Activated CD8-positive, alpha-beta memory T cell treated with anti-CD3 and anti-CD28 coated beads, Interleukin-2, amount 50 U/mL, for 4 hours (primary cell): ENCODE measurements at places on chromosomes 7 and 10.

- no peak for DNase-seq
These were observed 34.5 kb downstream of the CREB3L2 start for GRCh38 chr7:137967143-137968018.

DNA sequence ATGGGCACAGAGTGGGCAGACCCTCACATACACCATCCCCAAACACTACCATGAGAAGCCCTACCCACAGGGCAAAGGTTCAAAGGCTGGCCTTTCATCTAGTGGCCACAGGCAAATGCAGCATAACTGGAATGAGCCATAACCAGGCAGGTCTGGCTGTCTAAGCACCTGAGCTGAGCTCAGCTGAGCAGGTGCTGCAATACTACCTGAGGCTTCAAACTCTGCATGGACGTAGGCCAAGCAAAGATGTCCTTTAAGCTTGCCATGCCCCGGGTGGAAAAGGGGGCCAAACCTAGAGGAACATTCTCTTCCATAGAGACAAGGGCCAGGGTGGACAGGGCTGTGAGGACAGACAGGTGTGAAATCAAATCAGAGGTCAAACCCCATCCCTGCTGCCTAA lies 65.3 kb upstream of the CAMK2B start:
- DNase-seq: no peak

- no peak for DNase-seq
These were observed 1.6 kb upstream of the TEX36 start for GRCh38 chr10:125684581-125684980.

DNA sequence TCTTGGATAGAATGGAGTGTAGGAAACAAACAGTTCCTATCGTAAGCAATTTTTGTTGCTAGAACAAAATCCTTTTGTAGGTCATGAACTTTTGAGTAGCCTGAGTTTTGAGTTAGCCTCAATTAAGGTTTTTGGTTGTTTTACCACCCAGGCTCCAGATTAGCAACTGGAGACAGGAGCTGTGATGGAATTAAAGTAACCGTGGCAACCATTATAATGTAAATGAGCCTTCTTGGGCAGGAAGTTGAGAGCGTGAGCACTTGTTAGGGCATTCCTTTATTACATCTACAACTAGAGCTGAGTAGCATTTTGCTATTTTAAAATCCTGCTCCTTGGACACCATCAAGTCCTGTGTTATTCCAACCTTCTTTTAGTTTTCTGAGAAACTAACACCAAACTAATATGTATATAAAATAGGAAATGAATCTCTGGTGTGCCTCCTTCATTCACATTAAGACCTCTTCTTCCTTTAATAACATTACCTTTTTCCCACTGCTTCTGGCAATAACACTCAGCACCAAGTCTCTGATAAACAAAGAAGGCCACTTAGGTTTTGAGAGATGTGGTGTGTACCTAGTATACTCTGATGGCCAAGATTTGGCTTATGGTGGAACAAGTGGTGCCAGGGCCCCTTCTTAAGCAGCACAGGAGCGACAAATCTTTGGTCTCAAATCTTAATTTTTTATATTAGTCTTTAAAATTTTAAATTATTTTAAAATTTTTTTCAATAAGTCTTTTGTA lies 34.0 kb downstream of the AHCYL2 start:
- DNase-seq: no peak

- peak; percentile 61 for DNase-seq
These were observed 74.4 kb upstream of the PAX2 start for GRCh38 chr10:100670828-100671479.

DNA sequence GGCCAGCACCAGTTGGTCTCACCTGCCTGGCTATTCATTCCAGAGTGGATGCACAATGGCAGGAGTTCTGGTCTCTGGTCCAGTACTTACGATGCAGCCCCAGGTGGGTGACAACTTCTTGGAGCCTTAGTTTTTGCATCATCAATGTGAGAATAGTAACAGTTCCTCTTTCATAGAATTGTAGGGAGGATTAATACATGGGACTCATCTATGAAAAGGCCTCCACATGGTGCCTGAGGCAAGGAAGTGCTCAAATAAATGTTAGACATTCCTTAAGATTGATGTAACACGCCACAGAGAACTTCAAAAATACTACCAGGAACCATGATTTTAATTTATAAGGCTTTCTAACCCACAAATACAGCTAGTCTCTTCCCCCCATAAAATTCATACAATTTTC lies 120.1 kb upstream of the CHST15 start:
- no peak for DNase-seq

GRCh38 chr7:74003621-74004020 lies 24.4 kb upstream of the ELN start:
- DNase-seq: no peak

DNA sequence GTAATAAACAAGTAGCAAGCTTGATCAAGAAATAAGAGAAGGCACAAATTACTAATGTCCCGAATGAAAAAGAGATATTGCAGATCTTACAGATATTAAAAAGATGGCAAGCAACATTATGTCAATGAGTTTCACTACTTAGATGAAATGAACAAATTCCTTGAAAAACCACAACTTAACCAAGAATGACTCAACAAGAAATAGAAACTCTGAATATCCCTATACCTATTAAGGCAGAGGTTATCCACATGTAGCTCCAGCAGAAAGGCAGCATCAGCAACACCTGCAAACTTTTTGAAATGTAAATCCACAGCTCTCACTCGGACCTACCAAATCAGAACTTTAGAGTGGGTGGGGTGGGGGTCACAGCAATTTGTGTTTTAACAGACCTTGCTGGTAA lies 33.6 kb downstream of the PDE1C start:
- DNase-seq: no peak

DNA sequence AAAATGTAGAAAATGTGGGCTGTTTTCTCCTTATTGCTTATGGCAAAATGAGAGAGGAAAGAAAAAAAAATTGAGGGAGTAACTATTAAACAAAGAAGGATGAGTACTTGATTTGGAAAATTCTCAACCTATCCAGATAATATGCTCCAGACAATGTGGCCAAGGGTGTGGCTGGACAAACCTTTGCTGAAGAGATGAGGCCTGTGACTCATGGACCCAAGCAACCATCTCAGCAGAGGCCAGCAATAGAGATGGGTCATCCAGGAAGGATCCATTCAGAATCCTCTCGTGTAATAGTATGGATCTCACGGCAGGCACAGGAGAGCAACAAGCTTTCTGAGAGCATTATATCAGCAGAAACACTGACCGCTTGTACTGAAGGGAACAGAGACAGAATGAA lies 120.3 kb upstream of the CELF2 start:
- no peak for DNase-seq

GRCh38 chr7:120353171-120353570 lies 80.2 kb downstream of the KCND2 start:
- no peak for DNase-seq

DNA sequence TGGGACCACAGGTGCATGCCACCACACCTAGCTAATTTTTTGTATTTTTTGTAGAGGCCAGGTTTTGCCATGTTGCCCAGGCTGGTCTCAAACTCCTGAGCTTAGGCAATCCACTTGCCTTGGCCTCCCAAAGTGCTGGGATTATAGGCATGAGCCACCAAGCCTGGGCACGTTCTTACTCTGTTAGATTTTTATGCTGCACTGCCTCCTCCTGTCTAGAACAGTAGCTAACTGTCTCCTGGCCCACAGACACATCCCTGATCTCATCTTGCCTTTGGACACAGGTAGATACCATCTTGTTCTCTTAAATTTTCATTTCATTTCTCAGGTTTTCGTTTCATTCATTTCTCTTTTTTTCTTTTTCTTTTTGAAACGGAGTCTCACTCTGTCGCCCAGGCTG lies 41.1 kb downstream of the BLVRA start:
- no peak for DNase-seq

GRCh38 chr7:69078997-69079769 lies 519.1 kb upstream of the AUTS2 start:
- DNase-seq: no peak

- no peak for DNase-seq
These were observed 3.1 kb downstream of the RNF133 start for GRCh38 chr7:122695816-122696215.

DNA sequence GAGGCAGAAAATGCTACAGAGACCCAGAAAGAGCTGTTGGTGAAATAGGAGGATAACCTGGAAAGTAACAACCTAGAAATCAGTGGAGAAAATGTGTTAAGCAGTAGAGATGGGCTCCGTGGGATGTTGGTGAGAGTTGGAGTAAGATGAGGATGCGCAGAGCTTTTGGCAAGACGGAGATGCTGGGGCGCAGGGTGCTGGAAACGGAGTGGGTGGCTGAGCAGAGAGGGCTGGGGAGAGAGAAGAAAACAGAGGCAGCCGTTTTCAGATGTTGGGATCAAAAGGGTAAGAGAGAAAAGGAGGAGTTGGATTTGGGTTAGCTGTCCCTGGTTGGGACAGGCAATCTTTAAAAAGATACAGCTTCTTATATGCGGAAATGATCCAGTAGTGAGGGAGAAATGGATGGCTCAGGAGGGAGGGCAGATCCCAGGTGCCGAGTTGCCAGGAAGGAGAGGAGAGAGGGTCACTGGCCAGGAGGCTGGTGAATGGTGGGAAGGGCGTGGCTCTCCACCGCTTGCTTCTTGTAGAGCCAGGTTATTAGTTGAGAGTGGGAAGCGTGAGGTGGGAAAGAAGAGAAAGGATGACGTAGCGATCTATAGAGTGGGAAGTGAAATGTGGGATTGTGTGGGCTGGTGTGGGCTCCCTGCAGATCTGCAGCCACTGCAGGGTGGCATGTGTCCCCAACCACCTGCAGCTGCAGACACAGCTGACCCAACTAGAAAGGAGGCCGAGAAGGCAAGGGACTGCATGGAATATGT lies 182.2 kb upstream of the SVIL start:
- no peak for DNase-seq

DNA sequence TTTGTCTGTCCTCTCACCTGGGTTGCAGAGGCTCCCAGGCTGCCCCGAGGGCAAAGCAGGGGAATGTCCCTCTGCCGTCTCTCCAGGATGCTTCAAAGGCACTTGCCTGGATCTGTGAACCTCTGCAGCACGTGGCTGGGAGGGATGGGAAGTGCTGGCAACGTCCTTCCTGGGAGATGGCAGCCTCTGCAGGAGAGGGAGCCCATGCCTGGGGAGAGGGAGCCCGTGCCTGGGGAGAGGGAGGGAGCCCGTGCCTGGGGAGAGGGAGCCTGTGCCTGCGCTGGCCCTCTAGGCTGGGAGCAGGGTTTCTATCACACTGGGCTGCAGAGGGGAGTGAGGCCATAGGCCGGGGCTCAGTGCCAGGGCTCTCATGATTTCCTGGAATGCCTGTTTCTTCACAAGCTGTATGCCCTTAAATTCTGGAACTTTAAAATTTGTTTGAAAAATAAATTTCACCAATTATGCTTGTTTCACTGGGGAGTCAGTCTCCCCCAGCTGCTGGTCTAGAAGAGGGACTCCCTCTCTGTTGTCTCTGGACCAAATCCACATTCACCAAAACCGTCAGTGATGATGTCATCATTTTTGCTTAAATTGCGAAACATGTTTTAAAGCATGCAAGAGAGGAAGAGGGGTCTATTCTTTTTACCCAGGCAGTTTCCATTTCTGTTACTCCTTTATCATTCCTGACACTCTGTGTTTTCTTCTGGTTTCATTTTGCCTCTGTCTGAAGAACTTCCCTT lies 135.7 kb downstream of the DNAJB6 start:
- DNase-seq: no peak

DNA sequence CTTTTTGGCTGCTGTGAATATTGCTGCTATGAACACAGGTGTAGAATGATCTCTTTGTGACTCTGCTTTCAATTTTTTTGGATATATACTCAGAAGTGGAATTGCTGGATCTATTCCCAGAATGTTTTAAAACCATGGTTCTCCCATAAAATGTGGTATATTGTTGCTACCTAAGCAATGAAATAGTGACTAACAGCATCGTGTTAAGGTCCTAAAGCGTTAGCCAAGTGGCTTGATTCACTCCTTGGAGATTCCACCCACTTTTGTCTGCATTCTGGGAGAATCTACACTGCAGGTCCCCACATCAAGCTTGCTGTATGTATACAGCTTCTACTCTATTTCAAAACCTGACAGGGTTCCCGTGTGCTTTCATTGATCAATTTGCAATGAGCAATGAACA lies 105.6 kb downstream of the CDK6 start:
- DNase-seq: no peak

DNA sequence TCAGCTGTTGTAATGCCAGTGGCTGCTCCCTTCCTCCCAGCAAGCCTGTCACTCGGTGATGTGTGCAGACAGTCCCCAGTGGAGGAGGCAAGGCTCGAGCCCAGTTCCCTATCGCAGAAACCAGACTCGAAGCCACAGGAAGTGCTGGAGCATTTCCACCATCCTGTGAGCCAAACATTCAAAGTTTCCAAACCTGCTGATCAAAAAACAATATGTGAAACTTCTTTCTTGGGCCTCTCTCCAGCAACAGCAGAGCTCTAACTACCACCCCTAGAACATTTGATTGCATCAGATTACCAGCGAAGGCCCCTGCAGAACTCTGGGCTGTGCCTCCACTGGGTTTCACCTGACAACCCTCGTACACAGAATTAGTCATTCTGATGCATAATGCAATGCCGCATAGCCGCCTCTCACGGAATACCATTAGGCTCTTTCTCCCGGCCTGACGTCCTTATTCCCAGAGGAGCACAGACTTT lies 94.0 kb downstream of the ELMO1 start:
- DNase-seq: peak; percentile 38

GRCh38 chr7:30738026-30738915 lies 13.7 kb upstream of the INMT start:
- no peak for DNase-seq
